ENCODE measurements at places on chromosomes 6 and 20. TPM values are rescaled to one million over a fixed set of nuclear protein-coding genes. Genes with fewer than 3 reads are reported as not detected.

Gene THBS2
- 107 TPM for total RNA-seq

GRCh38 chr6:29948277-29948676 lies 5.9 kb downstream of the HLA-A start:
- DNase-seq, result no peak

DNA sequence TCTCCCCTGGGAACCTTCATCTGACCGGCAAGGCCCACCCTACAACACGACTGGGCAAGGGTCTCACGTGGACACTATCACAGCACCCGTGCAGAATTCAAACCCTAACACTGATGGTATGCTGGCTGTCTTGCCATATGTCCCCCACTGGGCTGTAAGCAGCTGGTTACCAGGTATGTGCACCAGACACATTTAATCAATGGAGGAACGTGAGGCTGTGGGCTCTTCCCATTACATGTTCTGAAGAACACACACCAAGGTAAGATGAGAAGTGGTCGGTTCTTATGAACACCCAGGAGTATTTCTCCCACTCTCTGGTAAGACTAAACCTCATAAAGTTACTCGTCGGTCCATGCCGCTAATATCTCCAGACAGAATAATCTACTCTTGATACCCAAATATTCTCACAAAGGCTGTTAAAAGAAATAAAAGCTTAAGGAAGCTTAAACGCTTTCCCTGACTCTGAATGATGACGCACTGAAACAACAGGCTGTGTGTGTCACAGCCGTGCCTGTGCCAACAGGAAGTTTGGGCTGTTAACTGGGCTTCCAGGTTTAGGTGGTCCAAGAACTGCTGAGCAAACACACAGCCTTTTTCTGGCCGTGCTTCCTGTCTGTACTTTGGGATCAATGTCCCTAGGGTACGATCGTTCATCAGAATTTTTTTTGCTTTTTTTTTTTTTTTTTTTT lies 75.3 kb downstream of the SLC23A2 start:
- peak; percentile 31 for DNase-seq

DNA sequence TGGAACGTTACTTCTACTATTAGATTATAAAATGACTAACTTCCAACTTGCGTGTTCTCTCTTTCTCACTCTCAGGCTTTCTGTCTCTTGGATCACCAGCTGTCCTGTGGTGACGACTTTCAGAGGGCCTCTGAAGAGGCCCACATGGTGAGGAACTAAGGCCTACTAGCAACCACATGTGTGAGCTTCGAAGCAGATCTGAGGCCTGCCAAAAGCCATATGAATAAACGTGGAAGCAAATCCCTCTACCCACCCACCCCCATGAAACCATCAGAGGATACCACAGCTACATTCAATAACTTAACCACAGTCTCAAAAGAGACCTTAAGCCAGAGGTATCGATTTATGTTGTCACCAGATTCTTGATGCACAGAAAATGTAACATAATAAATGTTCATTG lies 13.5 kb upstream of the BMP5 start:
- DNase-seq, result no peak

Gene ASIP
- total RNA-seq, result 3.3 TPM

- DNase-seq, result no peak
Measured at GRCh38 chr6:16438718-16439591, 200.6 kb downstream of the GMPR start.

- DNase-seq, result no peak
Measured at GRCh38 chr6:17116117-17116440, 14.2 kb downstream of the STMND1 start.

Gene WFDC12
- not detected for total RNA-seq

Gene APMAP
- 59.0 TPM for total RNA-seq

- no peak for DNase-seq
Measured at GRCh38 chr6:44850312-44850711, 462.8 kb downstream of the CDC5L start.

Gene ZC2HC1B
- total RNA-seq, result not detected

DNA sequence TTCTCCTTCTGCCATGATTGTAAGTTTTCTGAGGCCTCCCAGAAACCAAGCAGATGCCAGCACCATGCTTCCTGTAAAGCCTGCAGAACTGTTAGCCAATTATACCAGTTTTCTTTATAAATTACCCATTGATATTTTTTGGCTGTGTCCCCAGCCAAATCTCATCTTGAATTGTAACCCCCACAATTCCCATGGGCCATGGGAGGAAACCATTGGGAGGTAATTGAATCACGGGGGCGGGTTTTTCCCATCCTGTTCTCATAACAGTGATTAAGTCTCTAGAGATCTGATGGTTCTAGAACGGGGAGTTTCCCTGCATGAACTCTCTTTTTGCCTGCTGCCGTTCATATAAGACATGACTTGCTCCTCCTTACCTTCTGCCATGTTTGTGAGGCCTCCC lies 788.5 kb downstream of the C6orf118 start:
- DNase-seq, result no peak

- DNase-seq, result no peak
Measured at GRCh38 chr20:330233-331149, 5.1 kb downstream of the SOX12 start.

DNA sequence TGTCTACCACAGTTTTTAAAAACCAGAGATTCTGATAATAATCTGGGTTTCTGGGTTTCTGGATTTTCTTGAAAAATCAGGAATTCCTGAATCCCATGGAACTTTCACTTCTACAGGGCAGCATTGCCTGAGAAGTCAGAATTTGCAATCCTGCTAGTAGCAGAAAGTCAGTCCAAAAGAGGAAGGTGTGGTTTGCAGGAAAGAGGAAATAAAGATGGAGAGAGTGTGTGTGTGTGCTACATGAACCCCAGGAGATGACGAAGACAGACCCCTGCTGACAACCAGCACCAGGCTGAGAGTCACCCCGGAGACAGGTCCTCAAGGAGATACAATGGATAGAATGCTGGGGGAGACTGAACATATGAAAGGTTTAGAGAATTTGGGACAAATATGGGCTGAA lies 44.9 kb downstream of the PRND start:
- DNase-seq, result no peak

Gene SNX9
- 61.5 TPM for total RNA-seq

Gene CCN5
- 355 TPM for total RNA-seq

DNA sequence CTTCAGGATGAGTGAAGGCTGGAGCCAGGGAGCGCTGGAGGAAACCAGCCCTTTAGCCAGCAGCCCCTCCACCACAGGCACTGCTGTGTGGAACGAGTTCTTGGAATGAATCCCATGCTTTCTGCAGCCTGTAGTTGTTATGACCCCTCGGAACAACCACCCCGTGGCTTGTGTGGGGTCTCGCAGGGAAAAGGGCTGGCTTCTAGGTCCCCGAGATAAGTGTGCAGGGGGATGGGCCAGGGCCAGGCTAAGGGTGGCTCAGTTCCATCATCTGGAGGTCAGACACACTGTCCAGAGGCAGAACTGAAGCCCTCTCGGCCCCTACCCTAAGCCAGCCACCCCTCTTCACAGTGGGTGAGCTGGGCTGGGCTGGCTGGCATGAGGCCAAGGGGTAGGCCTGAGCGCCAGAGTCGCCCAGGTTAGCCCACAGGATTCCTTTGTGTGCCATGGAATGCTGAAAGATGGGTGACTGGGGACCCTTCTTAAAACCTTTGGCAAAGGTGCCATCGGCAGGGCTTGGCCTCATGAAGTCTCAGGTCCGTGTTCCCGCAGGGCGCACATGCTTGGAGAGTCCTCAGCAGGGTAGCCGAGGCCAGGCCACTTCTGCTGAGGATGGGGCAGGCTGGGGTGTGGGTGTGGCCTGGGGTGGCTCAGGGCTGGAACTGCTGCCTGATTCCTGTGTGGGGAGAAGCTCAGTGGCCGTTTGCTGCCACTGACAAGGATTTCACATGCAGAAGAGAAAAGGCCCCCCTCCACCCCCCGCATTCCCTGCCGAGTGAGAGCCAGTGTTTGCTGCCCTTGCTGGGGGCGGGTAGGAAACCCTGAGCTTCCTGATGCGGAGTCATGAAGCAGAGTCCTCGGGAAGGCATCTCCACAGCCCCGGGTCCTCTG lies 24.6 kb downstream of the SPATA2 start:
- no peak for DNase-seq

GRCh38 chr20:5770231-5770986 lies 20.2 kb downstream of the SHLD1 start:
- DNase-seq, result no peak

GRCh38 chr6:68778356-68779020 lies 143.4 kb downstream of the ADGRB3 start:
- no peak for DNase-seq

Gene CD24
- 0.66 TPM for total RNA-seq

- DNase-seq, result no peak
Measured at GRCh38 chr6:12150812-12151432, 138.8 kb downstream of the HIVEP1 start.

- DNase-seq, result peak; percentile 59
Measured at GRCh38 chr6:83536034-83536646, 23.8 kb downstream of the PRSS35 start.

Measured in tibial nerve (tissue), 4 donors.